Brain pericyte (primary cell): ENCODE measurements at places on chromosomes 1 and 21.

GRCh38 chr1:53260631-53261247 lies 22.4 kb upstream of the MAGOH start:
- no peak for DNase-seq

GRCh38 chr21:15754640-15755039 lies 24.9 kb downstream of the USP25 start:
- DNase-seq: no peak

DNA sequence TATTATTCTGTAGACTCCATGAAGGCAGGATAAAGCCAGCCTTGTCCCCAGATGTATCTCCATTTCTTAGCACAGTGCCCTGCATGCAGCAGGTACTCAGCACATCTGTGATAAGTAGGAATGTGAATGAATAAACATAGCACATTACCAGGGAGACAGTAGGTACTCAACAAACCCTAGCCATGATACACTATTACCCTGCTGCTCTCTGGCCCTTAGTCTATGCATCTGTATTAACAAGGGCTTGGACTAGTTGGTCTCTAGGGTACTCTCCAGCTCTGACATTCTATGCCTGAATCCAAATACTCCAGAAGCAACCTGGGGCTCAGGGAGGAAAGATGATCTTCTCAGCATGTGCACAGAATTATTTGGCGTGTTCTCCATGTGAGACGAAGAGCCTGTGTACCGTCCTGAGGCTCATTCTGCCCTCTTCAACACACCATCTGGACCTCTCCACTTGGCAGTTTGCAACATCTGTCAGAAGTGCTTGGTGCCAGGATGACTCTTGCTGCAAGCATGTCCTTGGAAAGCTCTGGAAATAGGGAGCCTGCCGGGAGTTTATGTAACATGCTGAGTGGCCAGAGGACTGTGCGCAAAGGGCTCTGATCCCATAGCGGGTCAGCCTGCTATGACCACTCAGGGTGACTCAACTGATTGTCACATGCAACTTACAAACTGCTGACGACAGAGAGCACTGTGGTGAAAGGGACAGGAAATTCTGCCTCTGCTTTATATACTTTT lies 228.2 kb upstream of the USP24 start:
- DNase-seq: peak; percentile 94

DNA sequence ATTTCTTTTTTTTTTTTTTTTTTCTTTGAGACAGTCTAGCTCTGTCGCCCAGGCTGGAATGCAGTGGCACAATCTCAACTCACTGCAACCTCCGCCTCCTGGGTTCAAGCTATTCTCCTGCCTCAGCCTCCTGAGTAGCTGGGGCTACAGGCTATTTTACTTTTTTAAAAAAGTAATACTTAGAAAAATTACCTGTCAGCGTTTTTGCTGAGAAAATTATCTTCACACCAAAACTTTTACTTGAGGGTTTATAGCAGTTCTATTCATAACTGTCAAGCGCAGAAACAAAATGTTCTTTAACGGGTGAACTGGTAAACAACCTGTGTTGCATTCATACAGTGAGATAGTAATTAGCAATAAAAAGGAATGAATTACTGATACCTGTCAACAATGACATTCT lies 1.5 kb upstream of the SLC25A24 start:
- DNase-seq: no peak
